ENCODE measurements at places on chromosomes 2 and 18.

DNA sequence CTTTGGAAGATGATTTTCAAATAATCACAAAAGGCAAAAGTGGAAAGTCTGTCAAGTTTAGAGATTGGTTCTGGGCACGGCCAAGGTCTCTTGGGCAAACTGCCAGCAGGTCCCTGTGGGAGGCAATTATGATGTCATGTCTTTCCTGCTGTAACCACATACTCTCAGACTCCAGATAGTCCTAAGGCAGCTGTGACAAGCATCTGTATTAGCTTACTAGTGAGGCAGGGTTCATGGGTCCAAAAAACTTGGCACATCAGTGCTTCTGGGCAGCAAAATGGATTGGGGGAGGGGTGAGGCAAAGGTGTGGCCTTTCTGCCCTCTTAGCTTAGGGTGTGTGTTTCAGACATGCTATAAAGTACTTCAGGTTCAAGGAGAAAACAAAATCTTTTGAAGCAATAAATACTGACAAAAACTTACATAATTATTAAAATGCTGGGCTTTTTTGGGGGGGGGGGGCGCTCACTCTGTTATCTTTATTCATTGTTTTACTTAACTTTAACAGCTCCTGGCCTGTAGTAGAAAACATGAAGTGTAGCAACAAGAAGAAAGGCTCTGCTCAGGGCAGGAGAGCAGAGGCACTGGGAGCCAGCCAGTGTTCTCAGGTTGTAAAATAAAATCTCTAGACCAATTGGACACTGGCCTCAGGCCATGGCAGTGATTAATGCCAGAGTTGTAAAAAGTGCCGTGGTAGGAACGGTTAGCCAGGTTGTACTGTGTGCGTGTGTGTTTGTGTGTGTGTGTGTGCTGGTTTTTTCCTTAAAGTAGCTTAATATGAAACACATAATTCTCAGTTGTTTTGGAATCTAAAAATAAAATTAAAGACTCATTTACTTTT, 14.3 kb upstream of the TANC1 start:
- DNase-seq = peak; percentile 9

GRCh38 chr2:160372010-160372356, 121.6 kb downstream of the RBMS1 start:
- no peak for DNase-seq

DNA sequence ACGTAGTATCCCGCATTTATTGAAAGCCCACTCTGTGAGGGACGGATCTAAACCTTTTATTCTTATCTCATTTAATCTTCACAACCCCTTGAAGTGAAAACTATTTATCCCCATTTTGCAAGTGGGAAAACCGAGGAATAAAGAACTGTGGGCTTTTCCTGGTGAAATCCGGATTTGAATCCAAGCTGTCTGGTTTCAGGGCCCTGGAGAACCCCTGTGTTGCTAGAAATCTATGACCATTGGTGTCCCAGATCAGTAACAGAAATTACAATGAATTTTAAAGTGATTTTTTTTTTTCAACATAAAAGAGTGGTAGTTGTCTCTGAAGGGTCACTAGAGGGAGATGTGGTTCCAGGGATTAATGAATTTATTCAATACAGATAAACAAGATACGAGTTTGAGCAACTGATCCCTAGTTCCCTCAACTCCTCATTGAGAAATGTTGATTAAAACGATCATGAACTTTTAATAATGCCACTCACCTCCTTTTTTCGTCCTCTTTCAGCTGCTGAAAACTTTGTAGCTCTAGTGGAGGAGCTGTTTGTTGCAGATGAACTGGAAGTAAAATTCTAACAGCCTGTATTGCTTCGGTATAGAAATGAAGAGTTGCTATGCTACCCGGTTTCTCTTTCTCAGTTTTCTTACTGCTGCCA, 940 bp downstream of the XRCC5 start:
- DNase-seq = no peak

- DNase-seq = no peak
Observed at GRCh38 chr2:6929196-6929819, 12.1 kb downstream of the RNF144A start.

DNA sequence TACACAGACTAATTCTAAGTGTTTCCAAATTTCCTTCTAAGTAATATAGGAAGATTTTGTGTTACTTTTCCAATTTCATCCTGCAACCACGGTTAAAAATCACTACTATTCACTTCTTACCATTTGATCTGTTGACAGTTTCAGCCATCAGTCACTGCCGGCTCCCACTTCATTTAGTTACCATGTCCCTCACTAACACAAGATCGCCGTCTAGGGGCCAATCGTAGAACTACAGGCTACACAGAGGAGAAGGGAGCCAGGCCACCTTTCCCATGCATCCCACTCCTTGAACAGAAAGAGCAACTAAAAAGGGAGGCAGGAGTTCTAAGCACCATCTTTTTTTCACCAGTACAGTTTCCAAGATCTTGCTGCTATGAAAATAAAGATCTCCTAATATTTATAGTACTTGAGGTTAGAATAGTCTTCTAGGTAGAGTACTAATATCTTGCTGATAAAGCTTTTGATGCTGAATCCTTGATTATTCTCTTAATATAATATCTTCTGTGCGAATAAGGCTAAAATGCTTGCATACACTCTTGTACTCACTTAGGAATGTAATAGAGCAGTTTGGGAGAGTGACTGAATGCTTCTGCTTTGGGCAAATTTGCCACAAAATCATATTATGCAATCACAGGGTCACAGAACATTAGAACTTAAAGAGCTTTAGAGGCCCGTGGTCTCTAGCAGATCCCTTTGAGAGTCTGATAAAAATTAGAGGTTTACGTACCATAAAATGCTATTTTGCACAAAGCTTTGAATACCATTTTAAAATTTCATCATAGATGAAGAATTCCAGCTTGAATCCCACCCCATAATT, 39.5 kb upstream of the CYP1B1 start:
- DNase-seq = peak; percentile 65

DNA sequence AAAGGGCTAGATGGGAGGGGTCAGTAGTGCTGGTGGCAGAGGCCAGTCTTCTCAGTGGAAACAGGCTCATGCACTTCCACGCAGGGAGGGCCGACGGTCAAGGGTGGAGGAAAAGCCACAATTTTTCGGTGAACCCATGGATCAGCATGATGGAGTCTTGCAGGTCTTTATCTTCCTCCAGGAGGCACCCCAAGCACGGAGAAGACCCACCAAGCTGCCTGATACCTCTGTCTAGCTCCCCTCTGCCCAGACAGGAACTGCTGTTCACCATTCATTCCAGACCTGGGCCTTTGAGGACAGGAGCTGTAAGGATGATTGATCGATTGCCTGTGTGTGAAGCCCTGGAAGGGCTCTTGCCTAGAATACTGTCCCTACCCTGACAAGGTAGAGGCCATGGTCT, 2.8 kb upstream of the LRRFIP1 start:
- DNase-seq = no peak

- DNase-seq = no peak
Observed at GRCh38 chr2:127417406-127417805, 821 bp upstream of the PROC start.

DNA sequence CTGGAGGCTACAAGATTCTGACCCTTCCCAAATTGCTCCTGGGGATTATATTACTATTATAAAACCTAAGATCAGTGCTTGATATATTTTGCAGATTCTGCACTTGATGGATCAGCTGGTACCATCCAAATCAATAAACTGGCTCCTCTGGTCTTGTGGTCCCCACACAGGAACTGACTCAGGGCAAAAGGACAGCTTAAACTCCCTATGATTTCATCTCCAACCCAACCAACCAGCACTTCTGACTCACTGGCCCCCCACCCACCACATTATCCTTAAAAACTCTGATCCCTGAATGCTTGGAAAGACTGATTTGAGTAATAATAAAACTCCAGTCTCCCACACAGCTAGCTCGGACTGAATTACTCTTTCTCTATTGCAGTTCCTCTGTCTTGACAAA, 82.1 kb downstream of the TMEM163 start:
- no peak for DNase-seq

GRCh38 chr2:23904692-23905091, 22.2 kb downstream of the ATAD2B start:
- DNase-seq = no peak

DNA sequence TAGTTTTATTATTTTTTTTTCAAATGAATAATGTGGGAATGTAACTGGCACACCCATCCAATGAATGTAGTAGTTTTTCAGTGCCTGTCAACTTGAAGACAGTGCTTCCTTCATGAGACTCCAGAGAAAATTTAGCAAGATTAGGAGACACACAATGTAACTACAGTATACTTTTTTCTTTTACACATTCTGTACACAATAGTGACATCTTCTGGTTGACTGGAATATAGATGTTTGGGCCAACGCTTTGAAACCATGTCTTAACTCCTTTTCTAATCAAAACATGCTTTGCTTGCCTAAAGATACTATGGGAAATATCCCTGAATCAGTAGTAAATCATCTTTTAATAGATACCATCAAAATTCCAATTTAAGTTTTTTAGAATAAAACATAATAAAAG, 229.5 kb upstream of the ZC3H15 start:
- DNase-seq = no peak

DNA sequence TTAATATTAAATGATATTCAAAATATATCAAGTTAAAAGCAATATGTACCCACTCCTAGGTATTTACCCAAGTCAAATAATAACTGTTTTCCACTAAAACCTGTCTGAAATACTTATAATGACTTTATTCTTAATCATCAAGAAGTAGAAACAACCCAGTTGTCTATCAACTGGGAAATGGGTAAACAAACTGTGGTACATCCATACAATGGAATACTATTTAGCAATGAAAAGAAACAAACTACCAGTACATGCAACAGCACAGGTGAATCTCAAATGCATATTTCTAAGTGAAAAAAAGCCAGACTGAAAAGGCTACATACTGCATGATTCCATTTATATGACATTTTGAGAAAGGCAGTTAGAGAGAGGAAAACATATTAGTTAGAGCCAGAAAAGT, 559.9 kb downstream of the MBD2 start:
- no peak for DNase-seq

DNA sequence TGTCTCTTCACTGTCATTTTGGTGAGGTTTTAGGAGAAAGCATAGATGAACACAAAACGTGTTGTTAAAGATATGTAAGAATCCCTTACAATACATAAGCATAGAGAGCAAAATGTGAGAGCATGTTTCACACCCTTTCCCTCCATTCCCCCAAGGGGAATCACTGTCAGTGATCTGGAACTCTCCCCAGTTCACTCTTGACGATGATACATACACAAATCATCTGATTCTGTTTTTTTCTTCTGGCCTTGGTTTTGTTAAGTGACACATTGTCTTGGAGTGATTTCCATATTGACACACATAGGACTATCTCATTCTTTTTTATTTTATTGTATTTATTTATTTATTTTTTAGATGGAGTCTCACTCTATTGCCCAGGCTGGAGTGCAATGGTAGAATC, 53.7 kb upstream of the TANC1 start:
- DNase-seq = no peak

DNA sequence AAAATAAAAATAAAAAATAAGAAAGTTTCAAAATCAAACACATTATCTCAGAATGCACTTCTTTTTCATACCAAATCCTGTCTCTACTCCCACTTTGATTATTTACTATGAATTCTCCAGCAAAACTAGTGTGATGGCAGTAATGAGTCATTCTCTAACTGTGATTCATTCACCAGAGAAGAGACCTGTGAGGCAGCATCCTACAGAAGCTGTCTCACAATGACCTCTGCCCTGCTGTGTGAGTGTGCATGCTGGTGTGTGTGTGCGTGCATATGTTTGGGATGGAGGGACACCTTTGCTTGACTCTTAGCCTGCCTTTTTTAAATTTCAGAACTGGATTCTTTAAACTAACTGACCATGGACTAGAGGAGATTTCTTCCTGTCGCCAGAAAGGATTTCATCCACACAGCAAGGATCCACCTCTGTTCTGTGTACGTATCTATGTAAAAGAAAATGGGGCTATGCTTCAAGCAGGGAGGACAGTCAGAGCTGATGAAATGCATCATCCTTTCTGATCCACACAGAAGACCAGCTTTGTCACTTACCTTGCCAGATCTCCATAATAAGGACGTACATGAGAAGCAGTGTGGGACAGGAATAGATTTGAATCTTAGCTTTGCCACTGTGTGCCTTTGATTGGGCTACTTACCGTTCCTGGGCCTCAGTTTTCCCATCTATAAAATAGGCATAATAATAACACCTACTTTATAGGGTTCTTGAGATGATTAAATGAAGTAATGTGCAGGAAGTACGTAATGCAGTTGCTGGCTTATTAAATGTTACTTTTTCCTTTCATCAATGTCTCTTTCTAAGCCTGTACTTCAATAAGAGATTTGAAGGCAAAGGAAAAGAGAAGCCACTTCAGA, 31.2 kb downstream of the STAMBP start:
- no peak for DNase-seq

DNA sequence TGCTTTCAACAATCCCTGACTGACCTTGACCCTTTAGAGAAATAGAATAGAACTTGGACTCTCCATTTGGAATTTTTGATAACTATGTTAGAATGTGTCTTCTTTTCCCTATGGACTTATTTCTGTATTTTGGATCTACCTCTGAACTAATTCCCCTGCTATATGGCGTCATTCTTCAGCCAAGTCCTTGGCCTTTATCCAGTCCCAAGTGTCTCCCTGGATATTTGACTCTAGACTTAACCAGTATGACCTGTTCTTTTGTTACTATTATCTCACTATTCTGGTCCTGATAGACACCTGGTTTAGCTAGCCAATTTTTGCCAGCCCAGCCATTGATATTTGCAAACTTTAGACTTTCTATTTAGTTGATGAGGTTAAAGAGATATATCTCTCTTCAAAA, 186.8 kb downstream of the KCNS3 start:
- DNase-seq = no peak

GRCh38 chr18:54100920-54101470, 123.5 kb downstream of the MBD2 start:
- no peak for DNase-seq

DNA sequence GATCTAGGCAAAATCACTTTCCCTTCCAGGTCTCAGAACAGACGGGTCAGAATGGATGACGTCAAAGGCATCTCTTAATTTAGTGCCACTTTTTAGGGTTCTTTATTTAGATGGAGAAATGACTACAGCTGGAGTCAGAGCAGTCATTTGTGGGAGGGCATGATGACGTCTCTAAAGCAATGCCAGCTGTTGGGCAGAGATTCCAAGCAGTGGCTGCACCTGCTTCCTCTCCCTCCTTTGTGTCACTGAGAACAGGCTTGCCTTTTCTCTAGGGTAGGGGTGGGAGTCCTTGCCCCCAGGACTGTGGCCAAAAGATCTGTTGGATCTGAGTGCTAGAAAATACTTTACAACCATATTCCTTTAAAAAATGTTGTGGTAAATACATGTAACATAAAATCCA, 28.7 kb upstream of the SKOR2 start:
- DNase-seq = no peak

- DNase-seq = no peak
Observed at GRCh38 chr18:2881088-2881839, 34.5 kb downstream of the EMILIN2 start.
